Lower lobe of right lung (tissue), 2 donors: ENCODE measurements at places on chromosomes 1 and 21. TPM values are rescaled to one million over a fixed set of nuclear protein-coding genes. Genes with fewer than 3 reads are reported as not detected.

Gene ESRRG
- 1.9 TPM for total RNA-seq

Gene AKR1A1
- 203 TPM for total RNA-seq

Gene RNU1-1
- 6,803 TPM for total RNA-seq

Gene RER1
- total RNA-seq: 133 TPM

Gene TSACC
- total RNA-seq: not detected

Gene ATP6V1G3
- not detected for total RNA-seq

Gene CHI3L2
- total RNA-seq: 31.2 TPM

Gene CD5L
- 6.8 TPM for total RNA-seq

GRCh38 chr1:244304656-244305055 is 147.1 kb downstream of the ADSS2 start:
- no peak overlapping the region for H3K27ac ChIP-seq
- no peak for DNase-seq
- no peaks in the 10 kb centered on the region for H3K27me3 ChIP-seq
- no peaks in the 10 kb centered on the region for H3K36me3 ChIP-seq
- no peak overlapping the region for H3K4me3 ChIP-seq

DNA sequence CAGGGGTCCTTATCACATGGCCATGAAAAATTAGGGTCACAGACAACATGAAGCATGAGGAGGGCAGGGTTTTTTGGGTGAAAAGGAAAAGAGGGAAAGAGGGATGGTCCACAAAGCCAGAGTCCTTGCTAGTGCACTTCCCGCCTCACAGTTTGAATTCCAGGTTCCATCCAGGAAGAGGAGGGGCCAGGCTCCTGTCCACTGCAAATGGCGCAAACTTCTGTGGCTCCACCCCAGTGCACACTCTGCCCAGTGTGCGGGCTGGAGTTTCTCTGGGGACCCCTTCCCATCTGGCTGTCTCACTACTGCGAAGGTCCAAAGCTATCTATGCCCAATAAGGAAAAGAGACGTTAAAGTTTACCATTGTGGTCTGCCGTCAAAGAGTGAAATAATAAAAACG is 17.8 kb downstream of the AIM2 start:
- no peak overlapping the region for H3K4me3 ChIP-seq
- H3K27ac ChIP-seq: no peak overlapping the region
- peaks cover 27% of the 10 kb centered on the region for H3K36me3 ChIP-seq
- no peaks in the 10 kb centered on the region for H3K27me3 ChIP-seq
- peaks cover 11% of the 10 kb centered on the region for H3K4me1 ChIP-seq

GRCh38 chr1:117708323-117709248 is 102.7 kb downstream of the TENT5C start:
- H3K36me3 ChIP-seq: no peaks in the 10 kb centered on the region
- no peak overlapping the region for H3K4me3 ChIP-seq
- no peak for DNase-seq
- H3K27ac ChIP-seq: no peak overlapping the region
- no peaks in the 10 kb centered on the region for H3K4me1 ChIP-seq

- no peaks in the 10 kb centered on the region for H3K4me1 ChIP-seq
- H3K4me3 ChIP-seq: no peak overlapping the region
- no peaks in the 10 kb centered on the region for H3K36me3 ChIP-seq
- H3K27me3 ChIP-seq: no peaks in the 10 kb centered on the region
- no peak for DNase-seq
Observed at GRCh38 chr1:172162236-172162635, 258.2 kb upstream of the C1orf105 start.

DNA sequence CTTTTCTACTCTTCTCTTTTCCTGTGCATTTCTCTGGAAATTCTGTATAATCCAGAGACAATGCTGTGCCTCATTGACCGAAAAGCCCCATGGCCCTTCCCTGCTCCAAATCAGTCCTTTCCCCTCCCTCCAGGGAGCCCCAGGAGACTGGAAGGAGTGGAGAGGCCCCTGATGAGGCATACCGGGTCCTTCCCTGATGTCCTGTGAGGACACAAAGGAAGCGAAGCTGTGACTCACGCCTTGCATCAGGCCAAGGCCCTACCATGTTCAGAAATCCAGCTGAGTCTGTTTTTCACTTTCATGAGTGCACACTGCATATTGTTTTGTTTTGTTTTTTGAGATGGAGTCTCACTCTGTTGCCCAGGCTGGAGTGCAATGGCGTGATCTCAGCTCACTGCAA is 38.7 kb upstream of the BECN2 start:
- no peaks in the 10 kb centered on the region for H3K36me3 ChIP-seq
- no peaks in the 10 kb centered on the region for H3K4me1 ChIP-seq
- no peaks in the 10 kb centered on the region for H3K27me3 ChIP-seq
- no peak overlapping the region for H3K4me3 ChIP-seq
- no peak overlapping the region for H3K27ac ChIP-seq

GRCh38 chr1:25182629-25183028 is 49.7 kb downstream of the SYF2 start:
- H3K4me3 ChIP-seq: no peak overlapping the region
- no peak for DNase-seq
- H3K27me3 ChIP-seq: peaks cover 12% of the 10 kb centered on the region
- no peaks in the 10 kb centered on the region for H3K36me3 ChIP-seq
- no peaks in the 10 kb centered on the region for H3K4me1 ChIP-seq

GRCh38 chr1:19648689-19649088 is 4.6 kb downstream of the NBL1 start:
- H3K4me3 ChIP-seq: peak overlapping the region; percentile 33
- H3K27ac ChIP-seq: peak overlapping the region; percentile 62
- peaks cover 17% of the 10 kb centered on the region for H3K27me3 ChIP-seq

- no peak for DNase-seq
- no peak overlapping the region for H3K27ac ChIP-seq
- no peaks in the 10 kb centered on the region for H3K27me3 ChIP-seq
- no peaks in the 10 kb centered on the region for H3K36me3 ChIP-seq
- peaks cover 5% of the 10 kb centered on the region for H3K4me1 ChIP-seq
Observed at GRCh38 chr1:94279038-94279437, 41.7 kb upstream of the ARHGAP29 start.

- no peak for DNase-seq
- no peaks in the 10 kb centered on the region for H3K36me3 ChIP-seq
- H3K4me3 ChIP-seq: no peak overlapping the region
- no peak overlapping the region for H3K27ac ChIP-seq
Observed at GRCh38 chr1:15610167-15610566, 7.1 kb upstream of the DDI2 start.

DNA sequence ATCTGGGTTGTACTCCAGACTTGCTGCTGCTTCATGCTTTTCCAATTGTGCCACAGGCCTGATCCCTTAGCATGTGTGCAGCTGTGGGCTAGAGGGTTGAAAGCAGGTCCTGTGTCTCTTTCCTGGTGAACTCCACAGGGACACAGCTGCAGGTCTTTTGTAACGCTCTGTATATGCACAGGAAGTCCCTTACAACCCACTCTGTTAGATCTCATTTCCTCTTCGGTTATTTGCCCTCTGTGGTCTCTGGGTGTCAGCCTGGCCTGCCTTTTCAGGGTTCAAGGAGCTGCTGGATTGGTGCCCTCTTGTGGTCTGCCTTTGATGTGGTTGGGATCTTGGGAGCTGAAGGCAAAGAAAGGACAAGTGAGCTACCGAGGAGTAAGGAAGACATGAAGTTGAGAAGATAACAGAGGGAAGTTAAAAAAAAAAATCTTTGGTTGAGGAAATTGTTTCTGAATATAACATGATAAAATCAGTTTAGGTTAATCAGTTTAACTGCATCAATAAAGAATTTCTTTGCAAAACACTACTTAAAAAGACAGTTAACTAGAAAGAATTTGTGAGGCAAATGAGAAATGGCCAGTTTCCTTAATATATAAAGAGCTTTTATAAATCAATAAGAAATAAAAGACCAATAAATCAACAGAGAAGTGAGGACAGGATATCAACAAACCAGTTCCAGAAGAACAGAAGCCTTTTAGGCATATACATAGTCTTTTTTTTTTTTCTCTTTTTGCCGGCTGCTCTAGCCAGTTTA is 44.1 kb downstream of the UCK2 start:
- DNase-seq: peak; percentile 65
- H3K4me1 ChIP-seq: peaks cover 17% of the 10 kb centered on the region
- H3K27ac ChIP-seq: no peak overlapping the region
- H3K36me3 ChIP-seq: no peaks in the 10 kb centered on the region

- H3K4me3 ChIP-seq: no peak overlapping the region
- no peaks in the 10 kb centered on the region for H3K4me1 ChIP-seq
- no peaks in the 10 kb centered on the region for H3K36me3 ChIP-seq
- no peak for DNase-seq
Observed at GRCh38 chr1:71222668-71223067, 141.8 kb upstream of the ZRANB2 start.

DNA sequence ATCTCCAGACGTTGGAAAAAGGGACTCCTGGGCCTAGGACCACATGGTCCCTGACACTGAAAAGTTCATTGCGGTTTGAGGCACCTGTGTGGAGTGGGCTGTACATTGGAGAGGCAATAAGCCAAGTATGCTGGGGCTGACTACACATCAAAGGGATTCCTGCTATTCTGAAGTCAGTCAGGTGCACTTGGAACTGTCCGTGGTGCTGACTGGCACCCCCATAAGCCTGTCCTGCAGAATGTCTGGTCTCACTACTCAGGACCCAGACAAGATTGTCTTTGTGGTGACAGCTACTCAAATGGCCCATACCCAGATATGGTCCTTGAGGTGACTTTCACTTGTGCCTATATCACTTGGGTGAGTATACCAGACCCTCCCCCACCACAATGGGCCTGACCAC is 150.6 kb downstream of the RWDD3 start:
- DNase-seq: no peak
- no peak overlapping the region for H3K27ac ChIP-seq
- no peaks in the 10 kb centered on the region for H3K27me3 ChIP-seq
- H3K4me3 ChIP-seq: no peak overlapping the region
- H3K36me3 ChIP-seq: no peaks in the 10 kb centered on the region

GRCh38 chr1:187715483-187715882 is 886.7 kb downstream of the PLA2G4A start:
- no peaks in the 10 kb centered on the region for H3K36me3 ChIP-seq
- H3K27ac ChIP-seq: no peak overlapping the region
- H3K4me1 ChIP-seq: no peaks in the 10 kb centered on the region
- H3K4me3 ChIP-seq: no peak overlapping the region
- DNase-seq: no peak

DNA sequence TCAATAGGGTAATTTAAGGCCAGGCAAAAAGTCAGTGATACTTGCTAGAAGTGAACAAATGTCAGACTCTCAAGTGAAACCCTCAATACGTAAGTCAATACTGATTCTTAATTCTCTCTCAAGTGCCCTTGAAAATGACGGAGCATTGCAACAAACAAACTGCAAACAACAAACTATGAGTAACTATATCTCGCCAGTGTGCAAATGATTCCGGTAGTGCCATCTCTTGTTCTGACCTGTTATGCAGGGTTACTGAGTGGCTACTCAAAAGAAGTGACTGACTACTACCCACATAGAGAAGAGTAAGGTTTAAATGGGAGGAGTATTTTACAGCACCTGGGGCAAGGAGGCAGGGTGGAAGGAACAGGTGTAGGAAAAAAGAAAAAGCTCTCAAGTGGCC is 1.6 kb downstream of the SLC19A2 start:
- no peaks in the 10 kb centered on the region for H3K36me3 ChIP-seq
- peak overlapping the region; percentile 100 for H3K27ac ChIP-seq
- no peak for DNase-seq
- peaks cover 32% of the 10 kb centered on the region for H3K4me1 ChIP-seq

DNA sequence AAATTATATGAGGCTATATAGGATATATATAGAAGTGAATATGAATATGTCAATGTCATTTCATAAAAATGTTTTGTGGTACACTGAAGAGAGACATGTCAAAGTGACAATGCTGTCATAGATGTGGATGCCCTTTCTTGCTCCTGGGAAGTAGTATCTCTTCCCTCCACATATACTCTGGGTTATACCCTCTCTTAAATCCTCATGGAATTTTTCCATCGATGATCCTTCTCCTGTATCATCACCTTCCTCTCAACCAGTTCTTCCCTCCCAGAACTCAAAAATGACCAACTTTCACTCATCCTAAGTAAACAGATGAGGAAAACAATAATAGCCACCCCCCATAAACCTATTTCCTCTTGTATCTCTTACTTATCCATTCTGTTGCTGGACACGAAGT is 351.5 kb downstream of the USP25 start:
- H3K4me3 ChIP-seq: no peak overlapping the region
- no peaks in the 10 kb centered on the region for H3K36me3 ChIP-seq
- DNase-seq: no peak
- H3K27ac ChIP-seq: no peak overlapping the region
- no peaks in the 10 kb centered on the region for H3K27me3 ChIP-seq

GRCh38 chr1:184974056-184974836 is at the start of gene NIBAN1:
NIBAN1 (minus strand) TSS chr1:184974508; CDS start chr1:184974356, 152 bp downstream.
- H3K4me1 ChIP-seq: peaks cover 29% of the 10 kb centered on the region
- peak within 1 kb of the TSS; percentile 85 for H3K27ac ChIP-seq
- H3K36me3 ChIP-seq: no peaks in the 10 kb centered on the region
- H3K4me3 ChIP-seq: peak within 1 kb of the TSS; percentile 82

DNA sequence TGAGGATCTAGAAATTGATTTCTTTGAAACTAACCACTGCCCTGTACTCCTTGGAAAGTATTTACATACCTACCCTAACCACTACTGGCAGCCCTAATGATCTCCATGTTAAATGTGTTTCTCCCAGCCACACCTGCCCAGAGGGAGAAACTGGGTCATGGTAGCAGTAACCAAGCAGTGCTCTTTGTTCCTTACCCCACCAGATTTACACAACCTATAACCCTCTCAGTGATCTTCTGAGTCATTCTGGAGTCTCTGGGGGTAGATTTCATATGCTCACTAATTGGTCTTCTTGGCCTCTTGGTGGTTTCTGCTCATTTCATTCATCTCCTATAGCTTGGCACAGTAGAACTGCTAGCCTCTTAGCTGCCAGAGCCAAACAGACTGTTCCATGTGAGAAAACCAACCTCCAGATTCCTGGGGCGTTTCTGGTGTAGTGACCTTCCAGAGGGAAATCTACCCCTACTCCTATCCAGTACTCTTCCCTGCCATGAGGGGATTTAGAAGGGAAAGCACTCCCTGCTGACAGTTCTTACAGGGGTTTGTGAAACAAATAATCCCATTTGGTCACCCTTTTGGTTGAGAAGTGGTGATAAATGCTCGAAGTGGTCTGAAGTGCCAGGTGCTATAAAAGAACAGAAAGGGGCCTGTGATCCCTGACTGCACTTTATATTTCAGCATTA is 36.2 kb upstream of the LRIG2 start:
- no peaks in the 10 kb centered on the region for H3K4me1 ChIP-seq
- no peaks in the 10 kb centered on the region for H3K36me3 ChIP-seq
- no peaks in the 10 kb centered on the region for H3K27me3 ChIP-seq
- no peak for DNase-seq
- no peak overlapping the region for H3K4me3 ChIP-seq
- no peak overlapping the region for H3K27ac ChIP-seq
